ENCODE measurements at places on chromosomes 3 and 15.

DNA sequence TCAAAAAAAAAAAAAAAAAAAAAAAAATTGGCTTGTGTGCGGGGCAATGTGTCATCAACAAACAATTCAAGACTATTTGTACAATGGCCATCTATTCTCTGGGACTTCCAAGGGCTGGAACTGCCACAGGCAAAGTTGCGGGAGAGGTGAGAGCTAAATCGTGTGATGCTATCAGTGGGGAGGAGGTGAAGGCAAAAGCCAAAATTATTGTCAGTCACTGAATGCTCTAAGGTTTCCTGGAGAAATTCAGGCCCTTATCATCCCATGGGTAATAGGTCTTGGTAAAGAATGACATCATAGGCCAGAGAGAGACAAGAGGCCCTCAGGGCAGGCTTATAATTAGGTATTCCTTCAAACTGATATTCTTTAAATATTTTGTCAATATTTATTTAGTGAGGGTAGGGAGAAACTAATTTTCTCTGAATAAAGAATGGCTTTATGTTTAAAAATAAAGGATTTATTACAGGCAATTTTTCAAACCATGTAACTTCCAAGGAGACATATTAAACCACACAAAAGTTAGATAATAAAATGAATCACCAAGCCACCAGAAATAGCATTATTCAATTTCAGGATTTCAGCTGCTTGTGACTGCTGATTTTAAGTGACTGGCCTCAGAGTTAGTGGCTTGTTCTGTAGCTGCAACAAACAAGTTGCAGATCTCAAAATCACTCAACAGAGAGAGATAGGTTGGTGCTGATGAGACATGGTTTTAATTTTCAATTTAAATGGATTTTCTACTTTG lies 226.3 kb upstream of the MRPL3 start:
- no peak for DNase-seq

- no peak for DNase-seq
Measured at GRCh38 chr3:87196879-87197278, 30.2 kb upstream of the CHMP2B start.

- no peak for DNase-seq
Measured at GRCh38 chr15:69150336-69150735, 10.1 kb upstream of the GLCE start.

DNA sequence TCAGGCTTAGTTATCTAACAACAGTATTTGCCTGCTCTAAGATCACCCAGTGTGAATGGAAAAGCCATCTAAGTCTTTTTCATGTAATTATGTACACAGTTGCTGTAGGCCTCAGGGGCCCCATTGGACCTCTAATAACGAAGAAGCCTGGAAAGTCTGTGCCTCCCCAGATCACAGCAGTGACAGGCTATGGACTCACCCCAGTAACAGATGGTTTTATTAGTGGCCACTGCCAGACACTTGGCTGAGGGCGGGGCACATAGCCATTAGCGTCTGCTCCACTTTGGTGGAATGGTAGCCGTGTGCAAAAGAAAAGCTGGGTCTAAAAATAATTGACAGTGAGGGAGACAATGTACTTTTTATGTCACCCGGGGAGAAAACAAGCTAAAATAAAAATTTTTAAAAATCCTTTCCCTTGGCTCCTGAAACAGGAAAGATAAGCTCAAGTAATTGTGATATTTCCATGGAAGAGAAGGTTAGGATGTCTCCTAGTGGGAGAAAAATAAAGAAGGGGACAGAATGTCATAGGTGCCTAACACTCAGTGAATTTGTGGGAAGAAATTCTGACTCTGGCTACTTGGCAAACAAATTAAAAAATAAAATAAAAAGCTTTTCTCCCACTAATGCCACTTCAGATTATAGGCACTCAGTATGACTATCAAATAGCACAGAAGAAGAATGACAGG lies 44.3 kb upstream of the ZNF385D start:
- no peak for DNase-seq

- DNase-seq = no peak
Measured at GRCh38 chr3:12598890-12599289, 42.0 kb downstream of the MKRN2 start.
